ACHN (cell line): ENCODE measurements at places on chromosomes 12 and 14.
A peak's percentile ranks its signal among the peaks of the same experiment; 100 is the strongest.

- DNase-seq = no peak
Measured at GRCh38 chr12:115507560-115507889, 770.0 kb downstream of the MED13L start.

GRCh38 chr12:125110641-125111360 lies 45.6 kb downstream of the AACS start:
- no peak for DNase-seq

GRCh38 chr14:94342334-94342934 lies 19.3 kb upstream of the SERPINA6 start:
- peak; percentile 94 for DNase-seq

DNA sequence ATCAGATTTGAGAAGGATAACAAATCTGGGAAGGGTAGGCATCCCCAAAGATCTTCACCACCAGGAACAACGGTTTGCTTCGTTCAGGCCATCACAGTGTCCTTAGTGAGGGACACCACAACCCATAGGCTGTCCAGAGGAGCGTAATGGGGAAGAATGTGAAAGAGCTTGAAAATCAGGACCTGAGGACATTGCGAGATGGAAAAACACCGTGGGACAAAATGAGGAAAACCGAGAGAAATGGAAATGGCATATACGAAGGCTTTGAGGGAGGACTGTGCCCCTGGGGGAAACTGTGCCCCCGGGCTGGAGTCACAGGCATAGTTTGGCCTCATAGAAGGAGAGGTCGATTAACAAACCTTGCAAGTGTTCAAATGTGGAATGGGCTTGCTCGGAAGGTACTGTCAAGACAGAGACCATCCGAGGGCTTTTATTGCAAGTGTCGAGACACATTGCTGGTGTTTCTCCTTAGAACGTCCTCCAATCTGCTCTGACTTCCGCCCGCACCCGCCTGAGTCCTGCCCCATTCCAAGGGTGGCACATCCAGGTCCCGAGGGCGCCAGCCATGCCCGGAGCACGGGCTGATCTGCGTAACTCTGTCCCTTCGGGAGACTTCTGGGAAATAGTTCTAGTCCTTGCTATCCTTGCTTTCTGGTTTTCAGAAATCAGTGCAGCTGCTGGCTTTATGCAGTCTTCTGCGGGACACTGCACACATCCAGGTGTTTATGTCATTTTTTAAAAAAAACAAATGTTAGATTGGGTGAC lies 885 bp upstream of the PALS1 start:
- peak; percentile 66 for DNase-seq

DNA sequence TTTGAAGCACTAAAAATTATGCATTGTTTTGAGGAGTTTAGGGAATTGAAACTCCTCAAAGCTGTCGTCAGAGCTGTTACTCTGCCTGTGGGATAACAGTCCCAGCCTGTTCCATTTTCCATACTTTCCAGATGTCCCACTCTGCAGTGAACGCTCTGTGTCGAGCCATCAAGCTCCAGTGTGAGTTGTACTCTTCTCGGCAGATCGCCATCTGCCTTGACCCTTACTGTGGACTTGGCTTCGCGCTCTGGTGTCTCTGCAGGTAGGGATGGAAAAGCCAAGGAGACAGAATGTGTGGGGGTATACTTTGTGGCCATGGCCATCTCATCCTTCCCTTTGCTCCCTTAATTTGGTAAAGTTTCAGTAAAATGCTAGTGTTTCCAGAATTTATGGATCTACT lies 35.5 kb upstream of the ATF1 start:
- no peak for DNase-seq

DNA sequence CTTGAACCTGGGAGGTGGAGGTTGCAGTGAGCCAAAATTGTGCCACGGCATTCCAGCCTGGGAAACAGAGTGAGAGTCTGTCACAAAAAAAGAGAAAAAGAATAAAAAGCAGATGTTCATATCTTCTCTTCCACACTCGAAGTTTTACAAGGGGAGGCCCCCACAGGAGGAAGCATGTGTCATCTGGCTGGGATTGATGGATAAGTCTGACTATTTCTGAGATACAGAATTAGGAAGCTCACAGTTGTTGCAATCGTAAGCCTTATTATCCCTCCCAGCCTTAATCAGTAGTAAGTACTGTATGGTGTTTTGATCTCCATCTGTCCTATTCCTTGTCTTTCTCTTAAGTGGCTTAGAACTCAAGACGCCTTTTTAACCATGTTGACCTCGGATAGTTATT lies 31.9 kb upstream of the RASSF8 start:
- DNase-seq = no peak

GRCh38 chr12:74245458-74245857 lies 292.2 kb upstream of the ATXN7L3B start:
- no peak for DNase-seq

DNA sequence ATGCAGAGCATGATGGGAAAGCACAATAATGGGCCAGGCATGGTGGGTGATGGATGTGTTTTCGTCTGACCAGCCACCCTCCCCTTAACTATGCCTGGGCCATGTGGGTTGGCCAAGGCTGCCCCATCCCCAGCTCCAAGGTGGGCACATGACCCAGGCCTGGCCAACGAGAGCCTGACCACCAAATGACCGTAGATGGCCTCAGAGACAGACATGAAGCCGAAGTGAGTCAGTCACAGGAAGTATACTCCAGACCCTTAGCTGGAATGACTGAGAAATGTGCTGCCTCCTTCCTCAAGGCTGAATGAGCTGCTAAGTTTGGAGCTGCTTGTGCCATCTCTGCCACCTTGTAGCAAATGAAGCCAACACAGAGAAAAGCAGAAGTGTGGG lies 233.6 kb downstream of the BCL11B start:
- DNase-seq = no peak

GRCh38 chr14:34069854-34070582 lies 119.1 kb upstream of the EGLN3 start:
- DNase-seq = no peak

- DNase-seq = no peak
Measured at GRCh38 chr12:125143491-125143890, 78.3 kb downstream of the AACS start.

GRCh38 chr12:41089438-41089837 lies 98.7 kb upstream of the PDZRN4 start:
- DNase-seq = no peak

DNA sequence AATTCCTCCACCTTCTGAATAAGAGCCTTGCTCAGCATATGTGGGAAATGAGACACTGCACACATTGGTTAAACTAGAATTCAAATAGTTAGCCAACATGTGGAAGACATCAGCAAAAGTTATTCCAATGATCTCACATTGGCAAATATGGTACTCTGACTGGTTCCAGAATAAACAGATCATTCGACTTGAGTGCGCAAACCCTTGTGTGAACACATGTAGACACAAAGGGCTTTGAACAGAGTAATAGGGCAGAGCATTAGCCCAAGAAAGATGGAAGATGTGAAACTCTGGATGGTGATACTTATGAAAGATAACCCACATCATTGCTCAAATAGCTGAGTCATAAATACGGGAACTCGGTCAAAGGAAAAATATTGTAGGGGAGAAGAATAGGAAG lies 1133.4 kb upstream of the SEL1L start:
- DNase-seq = no peak

GRCh38 chr12:93191956-93192355 lies 185.8 kb upstream of the NUDT4 start:
- no peak for DNase-seq

GRCh38 chr14:55910601-55911243 lies 207.5 kb upstream of the PELI2 start:
- DNase-seq = no peak

GRCh38 chr12:58171914-58172313 lies 230.5 kb downstream of the ATP23 start:
- no peak for DNase-seq

GRCh38 chr12:125549836-125550235 lies 484.6 kb downstream of the AACS start:
- peak; percentile 6 for DNase-seq

DNA sequence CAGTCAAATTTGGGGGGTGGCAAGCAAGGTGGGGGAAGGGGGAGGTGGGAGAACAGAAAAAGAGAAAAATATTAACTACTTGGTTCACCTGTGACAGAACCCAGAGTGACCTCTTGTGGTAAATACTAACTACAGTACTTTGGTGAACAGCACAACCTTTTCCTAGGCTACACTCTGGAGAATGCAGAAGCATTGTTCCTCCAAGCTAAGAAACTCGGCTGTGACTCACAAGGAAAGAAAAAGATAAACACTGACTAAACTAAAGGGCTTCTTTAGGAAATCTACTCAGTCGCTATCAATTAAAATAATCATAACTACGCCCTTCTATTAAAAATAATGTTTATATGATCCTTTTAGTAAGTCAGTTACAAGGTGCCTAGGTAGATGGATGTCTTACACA lies 5.4 kb downstream of the KCNH5 start:
- peak; percentile 42 for DNase-seq

DNA sequence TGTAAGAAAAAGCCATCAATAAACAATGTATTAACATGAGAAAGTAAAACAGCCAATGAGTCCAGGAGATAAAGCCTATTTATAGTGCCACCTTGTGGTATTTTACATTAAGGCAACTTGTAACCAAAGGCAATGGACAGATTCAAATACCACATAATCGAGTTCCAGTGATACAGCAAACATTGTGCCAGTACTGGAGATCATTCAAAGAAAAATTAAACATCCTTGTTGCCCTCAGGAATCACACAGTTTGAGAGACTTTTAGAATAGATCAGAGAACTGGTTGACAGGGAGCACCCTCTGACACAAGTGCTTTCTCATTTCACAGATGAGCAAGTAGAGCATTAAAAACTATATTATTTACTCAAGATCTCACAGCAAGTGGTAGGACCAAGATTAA lies 98.1 kb downstream of the DDHD1 start:
- DNase-seq = peak; percentile 50

GRCh38 chr12:127268213-127268612 lies 998.8 kb upstream of the TMEM132C start:
- DNase-seq = no peak

GRCh38 chr14:81178063-81178462 lies 42.7 kb downstream of the GTF2A1 start:
- DNase-seq = no peak

DNA sequence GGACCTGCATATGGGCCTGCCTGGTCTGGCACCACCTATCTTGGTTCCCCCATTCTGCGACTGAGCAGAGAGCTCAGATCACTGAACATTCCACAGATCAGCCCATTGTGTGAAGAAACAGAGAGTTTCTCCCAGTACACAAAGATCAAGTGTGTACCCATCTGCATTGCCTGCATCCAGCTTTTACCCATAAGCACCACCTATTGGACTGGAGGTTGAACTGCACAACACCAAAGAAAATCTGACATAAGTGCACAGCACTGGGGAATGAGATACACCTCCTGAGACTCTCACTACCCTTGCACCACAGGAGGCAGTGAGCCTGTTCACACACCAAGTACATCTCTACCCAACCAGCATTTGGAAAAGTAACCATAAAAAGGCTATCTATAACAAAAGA lies 362.6 kb upstream of the CLEC14A start:
- no peak for DNase-seq

DNA sequence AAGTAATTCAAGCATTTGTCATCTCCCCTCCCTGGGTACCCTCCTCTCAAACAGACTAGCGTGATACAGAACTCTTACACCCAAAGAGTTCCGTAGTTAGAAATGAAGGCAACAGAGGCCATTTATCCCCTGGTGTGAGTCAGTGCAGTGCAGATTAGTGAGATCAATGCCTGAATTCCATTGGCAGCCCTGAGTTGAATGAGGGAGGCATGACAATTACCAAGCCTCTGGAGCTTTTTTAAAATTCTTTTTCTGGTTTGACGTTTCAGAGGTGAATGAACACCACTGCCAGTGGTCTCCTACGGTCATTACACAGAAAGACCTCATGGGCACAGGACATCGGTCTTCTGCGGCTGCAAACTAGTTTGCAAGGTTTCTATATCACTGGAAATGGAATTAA lies 94.4 kb downstream of the PRIMA1 start:
- DNase-seq = no peak

- DNase-seq = no peak
Measured at GRCh38 chr14:75406856-75407255, 21.0 kb upstream of the JDP2 start.

DNA sequence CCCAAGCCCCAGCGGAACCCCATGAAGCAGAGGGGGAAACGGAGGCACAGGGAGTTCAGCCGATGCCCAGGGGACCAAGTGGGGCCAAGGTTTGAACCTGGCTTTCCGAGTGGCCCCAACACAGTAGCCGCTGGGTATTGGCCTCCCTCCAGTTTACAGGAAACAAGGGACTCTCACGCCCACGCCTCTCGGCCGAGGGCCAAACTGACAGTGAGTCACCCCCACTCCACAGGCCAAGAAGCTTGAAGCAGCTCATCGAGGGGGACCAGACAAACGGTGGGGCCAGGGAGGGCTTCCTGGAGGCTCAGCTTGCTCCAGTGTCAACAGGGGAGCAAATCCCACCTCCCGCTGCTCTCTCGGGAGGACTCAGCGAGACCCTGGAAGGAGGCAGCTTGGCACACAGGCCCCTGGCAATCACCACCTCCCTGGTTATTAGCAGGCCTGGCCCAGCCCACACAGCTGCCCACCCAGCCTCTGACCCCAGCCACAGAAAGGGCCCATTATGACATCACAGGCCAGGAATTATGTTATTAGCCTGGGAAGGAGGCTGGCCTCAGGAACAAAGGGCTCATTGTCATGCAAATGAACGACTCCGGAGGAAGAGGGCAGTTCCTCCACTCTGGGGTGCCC lies 54.6 kb downstream of the NCOR2 start:
- DNase-seq = peak; percentile 97

DNA sequence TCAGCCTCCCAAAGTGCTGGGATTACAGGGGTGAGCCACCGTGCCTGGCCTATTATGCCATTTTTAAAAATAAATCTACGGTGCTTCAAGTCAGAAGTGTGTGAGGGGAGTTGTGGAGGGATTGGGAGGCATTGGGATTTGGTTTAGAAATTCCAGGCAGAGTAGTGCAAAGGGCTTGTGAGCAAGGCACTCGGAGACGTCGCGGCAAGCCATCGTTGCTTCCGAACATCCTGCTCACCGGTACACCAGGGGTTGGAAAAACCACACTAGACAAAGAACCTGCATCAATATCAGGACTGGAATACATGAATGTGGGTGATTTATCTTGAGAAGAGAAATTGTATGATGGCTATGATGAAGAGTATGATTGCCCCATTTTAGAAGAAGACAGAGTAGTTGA lies 227.0 kb downstream of the ALG10 start:
- no peak for DNase-seq

DNA sequence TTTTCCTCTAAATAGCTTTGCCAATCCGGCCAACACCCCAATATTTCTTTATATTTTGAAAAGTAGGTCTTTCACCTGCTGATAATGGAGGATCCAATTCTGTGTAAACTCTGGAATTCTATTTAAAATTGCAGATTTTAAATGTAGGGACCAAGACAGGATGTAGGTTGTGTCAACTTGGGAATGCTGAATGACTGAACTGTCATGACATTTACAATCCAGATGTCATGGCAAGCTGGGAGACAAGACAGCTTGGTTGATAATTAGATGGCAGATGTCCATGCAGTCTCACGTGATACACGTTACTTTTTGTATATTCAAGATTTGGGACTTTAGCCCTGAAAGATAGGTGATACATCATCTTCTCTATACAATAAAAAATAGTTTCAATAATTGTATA lies 477.2 kb downstream of the DIO2 start:
- no peak for DNase-seq

GRCh38 chr12:6961695-6962284 lies 8.7 kb downstream of the PHB2 start:
- peak; percentile 67 for DNase-seq

GRCh38 chr12:19322376-19322775 lies 116.9 kb upstream of the AEBP2 start:
- DNase-seq = no peak
